Regular cardiac myocyte (primary cell): ENCODE measurements at places on chromosomes 1 and 21. TPM values are rescaled to one million over a fixed set of nuclear protein-coding genes. Genes with fewer than 3 reads are reported as not detected.

FAM151A gene
- not detected in 2 replicates for total RNA-seq

CHIA gene
- total RNA-seq: not detected in 2 replicates

KCND3 gene
- under 0.01 and 0.28 TPM in 2 replicates for total RNA-seq

RNU1-4 gene
- total RNA-seq: under 0.01 TPM in 2 replicates

VTCN1 gene
- total RNA-seq: not detected in 2 replicates

TEX38 gene
- not detected in 2 replicates for total RNA-seq

BARHL2 gene
- total RNA-seq: not detected in 2 replicates

C1orf35 gene
- 7.0 and 13.4 TPM in 2 replicates for total RNA-seq

CFAP57 gene
- 0.19 and 0.28 TPM in 2 replicates for total RNA-seq

DNAJC6 gene
- total RNA-seq: 4.8 and 8.7 TPM in 2 replicates

MFSD2A gene
- total RNA-seq: 5.4 and 6.1 TPM in 2 replicates

PIGK gene
- total RNA-seq: 47.5 and 84.0 TPM in 2 replicates

KLHDC9 gene
- total RNA-seq: 0.28 and 0.38 TPM in 2 replicates

AUNIP gene
- total RNA-seq: 0.56 and 5.6 TPM in 2 replicates

CHI3L1 gene
- total RNA-seq: 0.19 and 5.4 TPM in 2 replicates
